ENCODE measurements at places on chromosomes 7 and 10. TPM values are rescaled to one million over a fixed set of nuclear protein-coding genes. Genes with fewer than 3 reads are reported as not detected.

DNA sequence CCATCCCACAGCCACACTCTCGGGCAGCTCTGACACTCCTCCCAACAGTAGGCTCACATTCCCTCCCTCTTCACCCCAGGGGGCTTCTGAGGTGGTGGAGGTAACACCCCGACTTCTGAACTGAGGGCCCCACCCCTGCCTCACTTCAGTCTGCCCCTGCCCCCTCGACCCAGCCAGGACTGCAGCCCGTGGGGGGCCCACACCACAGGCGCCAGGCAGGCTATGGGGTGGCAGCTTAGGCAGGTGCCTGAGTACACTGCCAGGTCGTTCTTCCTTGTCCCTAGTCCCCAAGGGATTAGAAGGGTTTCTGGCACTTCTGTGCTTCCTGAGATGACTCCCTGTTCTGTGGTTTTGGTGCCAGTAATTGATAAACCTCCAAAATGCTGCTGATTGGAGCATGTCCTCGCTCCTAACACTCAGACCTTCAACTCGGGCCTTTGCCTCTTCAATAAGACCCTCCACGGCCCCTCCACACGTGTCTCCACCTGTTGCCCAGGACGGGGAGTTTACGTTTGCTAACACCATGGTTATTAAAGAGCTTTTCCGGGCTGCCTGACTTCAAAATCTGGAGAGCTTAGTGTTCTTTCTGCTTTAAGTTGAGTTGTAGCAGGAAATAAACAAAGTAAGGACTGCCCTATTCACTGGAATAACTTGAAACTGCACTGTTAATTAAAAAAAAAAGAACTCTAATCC lies 23.8 kb upstream of the LARP4B start:
- no peak for DNase-seq

DNA sequence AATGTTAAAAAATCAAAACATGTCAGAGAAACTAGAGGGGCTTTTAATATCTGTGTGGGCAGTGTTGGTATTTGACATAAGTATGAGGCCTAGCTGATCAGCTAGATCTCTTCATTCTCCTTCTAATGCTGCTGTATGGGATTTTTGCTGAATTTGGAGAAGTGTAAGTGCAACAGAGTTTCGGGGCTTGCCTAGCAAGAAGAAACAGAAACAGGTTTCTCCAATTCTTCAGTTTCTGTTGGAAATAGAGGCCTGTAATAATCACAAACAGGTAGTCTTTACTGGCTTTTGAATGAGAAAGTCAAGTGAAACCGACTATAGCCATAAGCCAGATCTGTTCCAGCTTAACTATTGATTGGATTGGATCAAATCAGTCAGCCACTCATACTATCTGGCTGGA lies 96.4 kb upstream of the PCLO start:
- no peak for DNase-seq

GRCh38 chr7:157906583-157906982 lies 569.8 kb downstream of the DNAJB6 start:
- DNase-seq, result no peak

DNA sequence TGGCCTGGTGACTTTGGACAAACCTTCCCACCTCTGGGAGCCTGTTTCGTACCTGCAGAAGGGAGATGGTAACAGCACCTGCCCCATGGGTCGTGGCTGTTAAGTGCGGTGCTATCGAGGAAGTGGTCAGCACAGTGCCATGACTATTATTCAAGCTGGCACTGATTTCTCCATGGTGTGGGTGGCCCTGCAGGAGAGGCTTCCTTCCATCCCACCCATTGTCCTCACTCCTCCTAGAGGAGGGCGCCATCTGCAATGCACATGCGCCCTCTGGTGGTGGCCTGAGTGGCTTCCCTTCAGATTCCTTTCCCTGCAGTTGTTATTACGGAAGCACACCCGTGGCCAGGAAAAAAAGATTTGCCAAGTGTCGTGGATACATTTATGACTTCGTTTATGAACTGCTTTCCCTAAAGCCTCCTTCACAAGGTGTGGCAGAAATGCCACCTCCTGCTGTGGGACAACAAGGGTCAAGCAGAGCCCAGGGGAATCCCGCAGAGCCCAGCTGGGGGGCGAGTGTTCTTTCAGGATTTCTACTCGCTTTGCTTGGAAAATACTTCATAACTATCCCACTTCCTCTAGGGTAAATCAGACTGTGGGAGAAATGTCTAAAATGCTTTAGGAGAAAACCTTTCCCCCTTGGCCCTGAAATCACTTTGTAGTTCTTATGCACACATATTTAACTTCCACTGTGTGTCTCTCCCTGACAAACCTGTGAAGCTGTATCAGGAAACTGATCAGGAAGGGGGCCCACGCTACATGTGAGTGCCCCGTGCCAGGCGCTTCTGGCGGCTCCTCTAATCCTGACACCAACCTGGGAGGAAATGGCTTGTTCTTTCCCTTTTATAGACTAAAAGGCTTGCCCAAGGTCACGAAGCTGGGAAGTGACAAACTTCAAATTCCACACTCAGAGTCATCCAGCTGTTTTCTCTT lies 98.0 kb upstream of the ANLN start:
- DNase-seq, result no peak

- DNase-seq, result no peak
Observed at GRCh38 chr7:101950450-101951119, 133.2 kb downstream of the CUX1 start.

GRCh38 chr10:12888470-12888869 lies 113.0 kb downstream of the CCDC3 start:
- DNase-seq, result no peak

DNA sequence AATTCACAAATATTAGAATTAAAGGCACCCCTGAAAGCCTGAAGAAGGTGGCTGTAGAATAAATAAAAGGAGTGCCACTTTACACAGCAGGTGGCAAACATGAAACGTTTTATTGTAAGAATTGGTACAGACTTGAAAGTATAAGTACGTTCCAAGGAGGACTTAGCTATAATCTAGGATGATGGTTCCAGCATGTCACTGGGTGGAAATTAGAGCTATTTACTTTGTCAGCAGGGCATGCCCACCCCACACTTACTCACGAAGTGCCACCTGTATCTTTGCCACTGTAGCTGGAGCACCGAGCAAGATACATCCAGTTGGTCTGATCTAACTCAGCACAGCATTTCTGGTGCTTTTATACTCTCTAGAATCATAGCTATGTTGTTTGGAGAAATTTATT lies 97.8 kb downstream of the GRM8 start:
- no peak for DNase-seq

- no peak for DNase-seq
Observed at GRCh38 chr10:1594372-1595241, 142.7 kb downstream of the ADARB2 start.

GRCh38 chr10:114664127-114664526 lies 6.1 kb upstream of the ABLIM1 start:
- no peak for DNase-seq

DNA sequence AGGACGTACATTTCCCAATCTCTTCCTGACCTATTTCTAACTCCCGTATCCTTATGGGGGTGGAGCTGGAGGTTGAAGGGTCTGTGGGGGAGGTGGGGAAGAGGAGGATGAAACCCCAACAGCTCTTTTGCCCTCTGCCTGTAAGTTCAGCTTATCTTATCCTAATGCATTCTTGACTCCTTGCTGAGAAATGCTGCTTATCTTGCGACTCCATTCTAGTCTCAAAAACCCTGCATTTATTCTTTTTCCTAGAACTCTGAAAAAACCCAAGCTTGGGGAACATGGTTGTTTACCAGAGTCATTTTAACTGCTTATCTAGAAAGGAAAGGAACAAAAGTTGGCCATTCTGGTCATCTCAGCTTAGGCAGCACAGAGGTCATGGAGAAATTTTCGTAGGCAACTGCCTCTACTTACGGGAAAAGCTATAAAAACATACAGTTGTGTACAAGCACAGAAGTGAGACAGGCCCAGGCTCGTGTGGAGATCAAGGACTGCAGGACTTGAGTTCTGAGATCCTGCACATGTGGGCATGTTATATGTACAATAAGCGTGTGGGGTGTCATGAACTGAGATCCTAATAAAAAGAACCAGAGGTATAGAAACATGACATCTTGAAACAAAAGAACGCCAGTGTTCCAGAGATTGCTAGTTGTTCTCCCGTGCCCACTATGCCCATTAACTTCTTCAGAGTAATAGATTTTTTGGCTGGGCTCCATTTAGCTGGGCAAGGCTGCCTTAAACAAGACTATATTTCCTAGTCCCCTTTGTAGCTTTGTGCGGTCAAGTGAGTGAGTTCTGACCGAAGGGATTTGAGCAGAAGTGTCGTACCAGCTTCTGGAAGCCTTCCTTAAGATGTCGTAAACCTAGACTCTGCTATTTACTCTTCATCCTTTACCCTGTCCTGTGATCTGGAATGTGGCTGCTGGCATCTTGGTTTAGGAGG lies 9.6 kb downstream of the INMT start:
- DNase-seq, result no peak

GRCh38 chr7:92785923-92786322 lies 50.5 kb downstream of the CDK6 start:
- no peak for DNase-seq

DNA sequence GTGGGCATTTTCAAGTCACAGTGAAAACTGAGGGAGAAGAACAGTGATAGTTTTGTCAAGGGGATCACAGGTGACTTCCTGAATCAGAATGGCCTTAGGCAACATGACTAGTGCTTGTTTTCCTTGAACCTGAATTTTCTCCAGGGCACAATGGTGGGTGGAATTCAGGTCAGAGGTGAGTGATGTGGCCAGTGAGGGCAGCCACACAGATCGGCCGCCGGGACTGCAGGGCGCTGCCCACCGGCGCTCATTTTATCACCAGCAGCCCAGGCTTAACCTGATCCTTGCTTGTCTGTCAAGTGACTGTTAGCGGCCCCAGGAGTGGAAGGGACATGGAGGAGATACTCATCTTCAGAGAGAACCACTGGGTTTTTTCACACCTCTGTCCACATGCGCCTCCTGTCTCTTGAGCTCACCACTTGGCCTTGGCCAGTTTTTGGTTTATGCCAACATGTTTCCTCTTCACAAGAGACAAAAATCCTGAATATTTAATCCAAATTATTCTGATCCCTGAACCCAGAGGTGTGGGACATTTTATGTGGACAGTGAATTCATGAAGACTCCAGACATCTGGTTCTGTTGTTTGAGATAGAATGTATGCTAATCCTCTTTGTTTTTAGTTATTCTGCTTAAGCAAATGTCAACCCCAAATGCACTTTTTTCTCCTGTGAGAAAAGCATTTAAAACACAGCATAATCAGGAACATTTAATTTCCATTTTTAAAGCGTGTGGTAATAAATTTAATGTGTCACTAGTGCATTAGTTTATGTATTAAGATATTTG lies 108.7 kb downstream of the DOCK1 start:
- DNase-seq, result no peak

DNA sequence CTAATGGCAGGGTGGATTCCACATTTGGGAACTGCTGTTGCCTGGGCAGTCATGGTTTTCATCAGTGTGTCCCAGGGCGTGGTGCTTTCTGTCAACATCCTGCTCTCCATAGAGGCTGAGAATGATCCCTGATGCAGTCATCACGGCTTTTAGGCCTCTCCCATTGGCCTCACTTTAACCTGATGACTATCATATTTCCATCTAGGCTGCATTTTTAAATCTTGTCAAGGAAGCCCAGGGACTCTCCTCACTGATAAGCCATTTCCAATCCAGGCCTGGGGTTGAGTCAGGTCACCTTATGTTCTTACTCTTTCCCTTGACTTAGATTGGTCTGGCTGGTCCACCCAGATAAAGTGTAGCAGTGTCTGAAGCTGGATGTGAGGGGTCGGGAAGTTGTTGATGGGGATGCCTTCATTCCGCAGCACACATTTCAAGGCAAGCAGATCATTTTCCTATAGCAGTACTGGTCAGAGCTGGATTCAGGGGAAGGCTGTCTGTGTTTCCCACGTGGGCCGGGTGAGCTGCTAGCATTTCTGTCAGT lies 177.0 kb downstream of the AUTS2 start:
- DNase-seq, result no peak

GRCh38 chr10:15144788-15145187 lies 23.7 kb downstream of the NMT2 start:
- no peak for DNase-seq

GRCh38 chr10:73759512-73760115 lies 15.4 kb downstream of the SEC24C start:
- no peak for DNase-seq

DNA sequence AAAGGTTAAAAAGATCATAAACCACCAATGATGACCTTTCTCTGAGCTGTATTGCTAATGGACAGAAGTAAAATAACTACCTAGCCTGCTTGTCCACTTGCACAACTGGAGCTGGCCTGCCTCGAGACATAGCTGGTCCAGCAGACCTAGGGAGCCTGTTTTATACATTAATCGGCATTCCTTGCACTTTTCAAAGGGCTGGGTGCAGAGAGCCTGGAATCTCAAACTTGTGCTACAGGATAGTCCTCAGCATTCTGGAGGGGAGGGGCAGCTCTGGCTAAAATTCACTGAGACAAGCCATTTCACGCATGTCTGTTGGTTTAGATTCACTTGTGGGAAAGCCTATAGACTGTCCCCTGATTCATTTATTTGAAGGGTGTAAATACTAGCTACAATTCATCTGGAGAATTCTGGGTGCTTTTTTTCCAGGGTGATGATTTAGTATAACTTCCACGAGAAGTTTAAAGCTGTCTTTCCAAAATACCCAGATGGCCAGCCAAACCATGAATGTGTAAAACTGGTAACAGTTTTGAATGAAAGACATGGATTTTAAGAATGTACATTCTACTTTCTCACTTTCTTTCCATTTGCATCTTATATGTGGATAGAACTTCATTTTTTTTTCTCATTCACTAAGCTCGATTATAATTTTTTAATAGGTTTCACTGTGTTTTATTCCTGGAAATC lies 389.4 kb downstream of the KCNMA1 start:
- DNase-seq, result no peak

DNA sequence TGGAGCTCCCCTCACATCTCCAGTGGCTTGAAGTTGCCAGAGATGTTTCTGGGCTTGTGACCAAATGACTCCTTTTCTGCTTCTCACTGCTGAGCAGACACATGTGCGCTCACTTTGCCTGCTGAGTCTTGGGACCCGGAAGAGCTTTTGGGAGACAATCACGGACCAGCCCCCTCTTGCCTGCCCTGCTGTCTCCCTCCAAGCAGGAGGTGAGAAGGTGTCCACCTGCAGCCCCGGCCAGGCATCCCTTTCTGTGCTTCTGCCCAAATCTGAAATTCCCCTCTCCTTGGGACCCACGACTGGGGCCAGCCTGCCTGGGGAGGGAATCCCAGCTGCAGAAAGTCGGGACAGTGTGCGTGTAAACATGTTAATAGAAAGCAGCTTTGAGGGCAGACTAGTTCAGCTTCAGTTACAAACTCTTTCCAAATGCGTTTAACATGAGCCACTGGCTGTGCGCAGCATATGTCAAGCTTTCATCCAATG lies 31.7 kb downstream of the HTRA1 start:
- no peak for DNase-seq

CRCP gene
- 24.8 TPM for polyA plus RNA-seq

NPSR1 gene
- polyA plus RNA-seq, result not detected

FKBP9 gene
- polyA plus RNA-seq, result 248 TPM

CCDC6 gene
- polyA plus RNA-seq, result 17.2 TPM

FBXL13 gene
- 0.20 TPM for polyA plus RNA-seq

COL26A1 gene
- polyA plus RNA-seq, result 0.48 TPM

RSPH10B gene
- not detected for polyA plus RNA-seq

CLRN3 gene
- polyA plus RNA-seq, result not detected

All from BJ (cell line).